ENCODE measurements at places on chromosomes 3 and 15. TPM values are rescaled to one million over a fixed set of nuclear protein-coding genes. Genes with fewer than 3 reads are reported as not detected.

DNA sequence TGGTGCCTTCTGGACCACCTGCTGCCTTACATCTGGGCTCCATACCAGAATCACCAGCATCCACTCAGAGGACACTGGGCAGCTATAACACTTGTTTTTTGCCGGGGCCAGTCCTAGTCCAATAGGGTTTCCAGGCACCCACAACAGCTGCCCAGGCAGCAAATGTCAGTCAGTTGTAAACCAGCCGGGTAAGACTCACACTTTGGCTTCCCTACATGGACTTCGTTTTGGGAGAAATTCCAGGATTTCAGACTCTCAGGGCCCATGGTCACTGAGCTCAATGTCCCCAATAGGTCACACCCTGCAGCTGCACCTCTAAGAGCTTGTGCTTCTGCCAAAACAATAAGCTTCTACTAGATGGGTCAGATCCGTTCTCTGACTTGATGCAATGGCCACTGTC is 83.8 kb downstream of the FAM174B start:
- DNase-seq, result no peak

The TIMP4 gene
- 33.7 TPM for total RNA-seq

The STXBP5L gene
- total RNA-seq, result 0.09 TPM

DNA sequence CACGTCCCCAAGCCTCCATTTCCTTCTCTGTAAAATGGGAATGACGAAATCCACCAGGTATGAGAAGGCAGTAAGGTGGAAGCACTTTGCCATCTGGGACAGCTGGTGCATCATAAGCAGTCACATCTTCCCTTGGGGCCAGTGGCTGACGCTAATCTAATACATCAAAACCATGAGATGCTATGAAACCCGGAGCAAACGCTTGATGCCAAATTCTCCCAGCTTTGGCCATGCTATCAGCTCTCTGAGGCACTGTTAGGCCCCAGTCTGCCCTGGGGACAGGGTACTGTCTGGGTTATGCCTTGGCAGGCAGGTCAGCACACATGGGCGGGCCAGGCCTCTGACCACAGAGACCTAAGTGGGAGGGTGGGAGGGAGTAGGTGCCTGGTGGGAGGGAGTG is 66.1 kb downstream of the ADAMTS17 start:
- DNase-seq, result no peak

DNA sequence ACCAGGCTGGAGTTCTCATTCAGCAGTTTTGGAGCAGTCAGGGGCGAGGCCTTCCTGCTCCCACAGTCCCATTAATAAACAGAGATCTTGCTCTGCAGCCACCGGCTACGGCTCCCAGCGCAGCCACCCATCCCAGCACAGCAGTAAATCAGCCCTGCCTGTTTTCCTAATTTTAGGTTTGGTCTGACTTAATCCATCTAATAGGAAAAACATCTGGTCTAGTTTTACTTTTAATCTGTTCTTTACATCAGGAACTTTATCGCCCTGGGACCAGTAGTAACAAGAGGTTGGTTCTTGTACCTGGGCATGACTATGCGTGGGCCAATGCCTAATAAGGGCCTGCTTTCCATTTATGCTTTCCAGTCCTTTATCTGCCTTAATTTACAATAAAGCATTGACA is 264.0 kb upstream of the DPH6 start:
- no peak for DNase-seq

GRCh38 chr3:188003188-188004171 is 150.5 kb upstream of the LPP start:
- no peak for DNase-seq

DNA sequence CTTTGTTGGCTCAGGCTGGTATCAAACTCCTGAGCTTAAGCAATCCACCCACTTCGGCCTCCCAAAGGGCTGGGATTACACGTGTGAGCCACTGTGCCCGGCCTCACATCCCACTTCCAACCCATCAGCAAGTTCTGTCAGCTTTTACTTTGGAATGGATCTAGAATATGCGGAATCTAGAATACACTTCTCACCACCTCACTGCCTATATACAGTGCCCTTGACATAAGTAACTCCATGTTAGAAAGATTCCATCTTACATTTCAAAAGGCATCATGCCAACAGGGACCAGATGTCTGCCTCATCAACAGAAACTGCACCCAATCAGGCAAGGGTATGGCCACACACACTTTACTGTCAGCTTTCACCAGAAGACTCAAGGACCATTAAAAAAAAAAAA is 9.9 kb upstream of the RBSN start:
- no peak for DNase-seq

DNA sequence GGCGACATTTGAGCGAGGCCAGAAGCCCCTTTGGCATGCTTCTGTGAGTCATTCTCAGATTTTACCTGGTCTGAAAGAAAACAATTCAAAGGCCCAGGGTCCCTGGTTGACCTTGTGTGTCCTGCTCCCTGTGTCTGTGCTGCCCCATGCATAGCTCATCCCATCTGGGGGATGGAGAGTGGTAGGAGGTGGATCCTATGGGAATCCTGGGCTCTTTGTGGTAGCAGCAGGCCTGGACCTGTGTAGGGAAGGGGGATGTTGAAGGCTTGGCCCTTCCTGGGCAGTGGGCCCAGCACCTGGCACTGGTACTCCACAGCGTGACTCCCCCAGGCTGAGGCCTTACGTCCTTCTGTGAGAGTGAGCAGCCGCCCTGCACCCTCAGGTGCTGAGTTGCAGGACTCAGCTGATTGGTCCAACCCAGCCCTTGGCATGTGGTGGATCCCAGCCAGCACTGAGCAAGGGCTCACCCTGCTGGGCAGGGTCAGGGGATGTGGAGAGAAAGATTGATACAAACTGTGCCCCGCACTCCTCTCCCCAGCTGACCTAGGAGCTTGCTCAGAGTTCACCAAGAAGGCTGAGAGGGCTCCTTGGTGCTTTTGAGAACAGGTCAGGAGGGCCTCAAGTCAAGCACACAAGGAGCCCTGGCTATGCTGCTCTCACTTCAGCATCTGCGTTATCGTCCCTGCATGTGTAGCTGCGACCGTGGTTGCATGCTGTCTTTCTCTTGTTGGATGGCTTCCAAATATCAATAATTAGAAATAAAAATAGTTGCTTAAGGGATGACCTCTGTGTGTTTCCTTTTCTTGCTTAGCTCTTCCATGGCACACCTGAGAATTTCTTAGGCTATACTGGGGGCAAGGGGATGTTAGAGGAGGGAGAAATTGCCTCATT is 21.4 kb upstream of the JMJD7 start:
- no peak for DNase-seq

GRCh38 chr15:88832820-88833730 is 29.8 kb downstream of the ACAN start:
- DNase-seq, result no peak

- no peak for DNase-seq
Observed at GRCh38 chr3:40961104-40961857, 238.0 kb upstream of the CTNNB1 start.

DNA sequence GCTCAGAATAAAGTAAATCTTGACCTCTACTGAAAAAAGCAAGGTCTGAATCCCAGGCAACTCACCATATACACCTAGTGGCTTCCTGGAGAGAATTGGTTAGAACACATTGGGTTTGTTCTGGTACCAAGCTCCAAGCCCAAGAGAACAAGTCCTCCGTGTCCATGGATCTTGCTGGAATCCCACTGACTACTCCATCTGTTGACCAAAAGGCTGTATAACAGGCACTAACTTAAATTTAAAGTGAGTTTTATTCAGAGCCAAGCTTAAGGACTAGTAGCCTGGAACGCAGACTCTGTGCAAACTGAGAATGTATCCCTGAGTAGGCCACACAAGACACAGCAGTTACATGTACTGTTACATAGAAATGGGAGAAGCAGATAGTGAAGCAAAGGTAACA is 342.1 kb upstream of the LRRC3B start:
- no peak for DNase-seq

The ETFA gene
- 248 TPM for total RNA-seq

- no peak for DNase-seq
Observed at GRCh38 chr15:77854980-77855379, 222.3 kb upstream of the LINGO1 start.

DNA sequence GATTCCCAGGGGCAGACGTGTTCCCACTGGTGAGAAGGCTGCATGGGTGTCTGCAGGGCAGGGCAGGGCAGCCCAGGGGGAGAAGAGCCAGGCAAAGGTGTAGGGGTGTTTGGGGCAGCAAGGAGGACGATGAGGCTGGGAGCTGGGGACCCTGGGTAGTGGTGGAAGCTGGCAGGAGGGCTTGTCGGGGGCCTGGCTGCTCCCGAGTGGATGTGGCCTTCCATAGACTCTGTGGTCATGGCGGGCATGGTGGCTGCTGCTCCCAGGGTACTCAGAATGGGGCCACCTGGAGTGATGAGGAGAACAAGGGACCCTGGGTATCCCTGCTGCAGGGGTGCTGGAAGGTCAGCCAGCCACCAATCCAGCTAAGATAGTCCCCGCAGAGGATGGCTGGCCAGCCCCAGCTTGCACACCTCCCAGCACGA is 107.5 kb downstream of the WNT7A start:
- no peak for DNase-seq

All from right cardiac atrium (tissue), 5 donors.